Spinal cord (tissue), 10 donors: ENCODE measurements at places on chromosomes 2 and 18.

GRCh38 chr2:209382775-209383174, 41.1 kb upstream of the MAP2 start:
- no peak for DNase-seq

DNA sequence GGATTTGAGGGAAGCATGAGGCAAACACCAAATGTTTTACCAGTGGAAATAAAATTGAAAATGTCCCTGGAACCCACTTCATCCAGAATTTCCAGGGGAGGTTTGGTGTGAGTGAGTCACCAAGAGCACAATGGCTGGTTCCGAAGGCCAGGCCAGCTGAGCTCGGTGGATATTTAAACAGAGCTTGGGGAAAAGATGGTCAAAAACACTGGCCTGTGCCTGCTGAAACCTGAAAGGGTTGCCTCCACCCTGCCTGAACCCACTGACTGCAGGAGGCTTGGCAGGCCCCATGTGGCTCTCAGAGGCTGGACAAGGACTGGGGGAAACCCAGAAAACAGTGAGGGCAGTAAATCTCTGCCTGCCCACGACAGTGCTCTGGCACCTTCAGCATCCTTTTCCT, 93.9 kb downstream of the TTC32 start:
- DNase-seq: no peak

GRCh38 chr2:110903548-110903947, 171.2 kb downstream of the ACOXL start:
- DNase-seq: no peak

DNA sequence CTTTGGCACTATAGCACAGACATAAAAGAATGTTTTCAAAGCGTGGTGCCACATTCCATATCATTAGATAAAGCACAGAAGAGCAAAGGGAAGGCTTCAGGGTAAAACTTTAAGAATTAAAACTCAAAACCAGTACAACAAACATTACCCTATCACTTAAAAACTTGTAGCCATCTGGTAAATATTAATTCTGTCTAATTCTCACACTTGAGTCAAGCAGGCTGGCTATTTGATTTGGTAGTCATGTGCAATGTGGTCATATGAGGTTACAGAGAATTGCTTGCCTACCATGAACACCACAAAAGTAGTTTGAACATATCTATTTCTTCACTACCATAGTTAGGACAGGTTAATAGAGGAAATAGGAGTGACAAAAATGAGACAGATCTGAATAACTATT, 244.9 kb downstream of the IRS1 start:
- no peak for DNase-seq

DNA sequence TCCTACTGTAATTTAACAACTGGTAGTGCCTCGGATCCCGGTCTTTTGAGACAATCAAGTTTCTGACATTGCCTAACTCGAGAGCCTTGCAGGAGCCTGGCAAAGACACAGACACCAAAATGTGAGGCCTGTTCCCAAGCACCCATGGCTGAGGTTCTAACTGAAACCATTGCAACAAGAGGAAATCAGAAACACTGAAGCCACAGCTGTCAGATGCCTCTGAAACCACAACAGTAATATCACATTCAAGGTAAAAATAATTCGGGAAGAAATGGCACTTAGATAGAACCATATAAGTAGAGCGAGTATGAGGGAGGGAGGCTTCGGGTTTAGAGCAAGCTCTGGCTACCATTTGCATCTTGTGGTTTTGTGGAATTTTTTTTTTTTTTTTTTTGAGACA, 285.9 kb downstream of the FBXO15 start:
- no peak for DNase-seq

DNA sequence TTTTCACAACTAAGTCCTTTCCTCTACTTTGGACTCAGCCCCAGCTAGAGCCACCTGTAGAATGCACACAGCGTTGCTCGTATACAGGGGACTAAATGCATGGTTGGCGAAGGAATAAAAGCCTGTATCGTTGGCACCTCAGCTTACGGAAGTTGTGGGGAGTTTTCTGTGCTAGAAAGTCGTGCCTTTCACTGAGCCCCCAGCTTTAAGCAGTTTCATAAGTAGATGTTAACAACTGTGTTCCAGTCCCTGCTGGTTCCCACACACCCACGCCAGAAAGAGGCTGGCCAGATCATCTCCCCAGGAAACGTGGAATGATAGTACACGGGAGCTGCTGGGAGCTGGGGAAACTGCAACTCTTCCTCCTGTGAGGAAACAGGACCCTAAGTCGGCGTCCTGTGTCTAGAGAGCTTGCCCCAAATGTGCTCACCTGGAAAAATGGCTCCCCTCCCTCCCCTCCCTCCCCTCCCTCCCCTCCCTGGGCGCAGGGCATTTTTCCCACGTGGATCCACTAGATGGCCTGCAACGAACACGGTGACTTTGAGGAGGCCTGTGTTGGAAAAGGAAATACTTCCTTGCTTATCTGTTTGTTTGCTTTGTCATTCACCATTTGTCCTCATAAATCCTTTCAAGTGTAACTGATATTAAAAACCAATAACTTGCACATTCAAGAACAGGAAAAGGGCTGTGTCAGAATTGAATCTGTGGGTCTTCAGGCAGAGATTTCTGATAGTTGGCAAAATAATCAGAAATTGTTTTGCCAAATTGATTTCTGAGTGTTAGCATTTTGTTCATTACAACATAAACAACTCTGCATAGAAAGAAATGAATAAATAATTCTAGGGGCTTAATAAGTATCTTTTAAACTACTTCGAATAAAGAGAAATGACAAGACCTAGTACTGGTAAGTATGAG, 43.9 kb upstream of the RFX8 start:
- DNase-seq: no peak

DNA sequence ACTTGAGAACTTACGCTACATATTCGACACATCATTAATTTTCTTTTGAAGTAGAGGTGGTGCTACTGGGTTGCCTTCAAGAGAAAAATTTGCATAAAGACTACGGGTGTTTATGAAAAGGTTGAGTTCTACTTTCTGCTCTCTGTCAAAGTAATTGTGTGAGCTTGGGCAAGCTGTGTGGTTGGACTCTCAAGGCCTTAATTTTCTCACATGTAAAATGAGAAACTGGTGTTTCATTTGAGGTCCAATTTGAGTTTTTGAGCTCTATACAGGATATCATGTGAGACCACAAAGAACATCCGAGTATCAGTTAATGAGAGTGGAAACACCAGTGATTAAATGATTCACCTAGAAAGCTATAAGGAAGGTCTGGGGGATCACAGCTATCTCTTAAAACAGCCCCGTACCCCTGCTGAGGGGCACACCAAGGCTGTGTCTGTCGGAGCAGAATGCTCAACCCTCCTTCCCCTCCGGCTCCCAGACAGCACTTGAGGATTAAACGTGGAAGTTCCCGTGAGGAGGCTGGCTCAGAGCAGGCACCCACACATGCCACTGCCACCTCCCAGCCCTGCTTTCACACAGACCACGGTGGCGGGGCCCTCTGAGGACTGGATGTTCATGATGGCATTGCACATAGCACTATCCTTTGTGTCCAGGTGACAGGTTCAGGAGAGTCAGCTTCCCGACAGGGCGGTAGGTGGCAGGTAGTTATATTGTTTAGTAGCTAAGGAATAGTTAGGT, 191.8 kb downstream of the RNF144A start:
- DNase-seq: no peak

DNA sequence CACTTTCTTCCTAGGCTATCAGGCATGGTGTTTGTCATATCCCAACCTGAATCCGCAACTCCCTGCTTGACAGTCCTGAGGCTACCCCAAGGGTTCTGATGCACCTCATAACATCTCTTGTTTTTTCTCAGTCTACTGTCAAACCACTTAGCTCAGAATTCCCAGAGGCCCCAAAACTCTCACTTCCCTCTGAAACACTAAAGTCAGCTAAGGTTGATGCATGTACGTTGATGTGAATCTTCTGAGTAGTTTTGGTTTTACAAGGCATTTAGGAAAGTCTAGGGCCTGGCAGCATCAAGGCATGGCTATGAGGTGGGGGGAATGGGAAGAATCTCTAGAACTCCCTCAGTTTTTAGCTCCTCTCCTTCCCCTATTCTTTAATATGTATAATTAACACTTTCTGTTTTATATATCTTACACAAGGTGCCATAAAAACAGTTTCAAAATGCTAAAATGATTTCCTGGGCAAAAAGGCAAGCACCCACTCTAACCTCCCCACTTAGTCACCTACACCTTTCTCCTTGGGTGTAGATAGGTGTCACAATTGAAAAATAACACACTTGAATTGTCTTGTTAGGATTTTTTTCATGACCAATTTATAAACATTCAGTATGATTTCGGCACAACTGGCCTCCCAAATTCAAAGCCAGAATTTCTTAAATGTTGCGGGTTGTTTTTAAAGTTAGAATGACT, 71.4 kb upstream of the TANK start:
- no peak for DNase-seq

DNA sequence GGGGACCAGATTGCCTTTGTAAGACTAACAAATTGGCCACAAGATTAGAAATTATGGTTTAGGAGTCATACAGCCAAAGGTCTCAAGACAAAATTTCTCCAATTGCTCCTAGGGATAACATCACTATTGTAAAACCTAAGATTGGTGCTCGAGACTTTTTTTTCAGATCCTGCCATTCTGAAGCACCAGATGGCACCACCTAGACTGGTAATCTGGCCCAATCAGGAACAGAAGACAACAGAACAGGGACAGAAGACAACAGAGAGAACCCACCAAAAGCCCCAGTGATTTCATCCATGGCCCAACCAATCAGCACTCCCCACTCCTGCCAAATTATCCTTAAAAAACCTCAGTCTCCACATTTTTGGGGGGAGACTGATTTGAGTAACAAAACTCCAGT, 66.8 kb downstream of the LINC00305 start:
- no peak for DNase-seq

GRCh38 chr2:5250482-5250881, 441.7 kb upstream of the SOX11 start:
- no peak for DNase-seq
